ENCODE measurements at places on chromosomes 2 and 18.
A peak's percentile ranks its signal among the peaks of the same experiment; 100 is the strongest.

GRCh38 chr2:225462945-225463344 lies 63.4 kb downstream of the NYAP2 start:
- no peak for DNase-seq

DNA sequence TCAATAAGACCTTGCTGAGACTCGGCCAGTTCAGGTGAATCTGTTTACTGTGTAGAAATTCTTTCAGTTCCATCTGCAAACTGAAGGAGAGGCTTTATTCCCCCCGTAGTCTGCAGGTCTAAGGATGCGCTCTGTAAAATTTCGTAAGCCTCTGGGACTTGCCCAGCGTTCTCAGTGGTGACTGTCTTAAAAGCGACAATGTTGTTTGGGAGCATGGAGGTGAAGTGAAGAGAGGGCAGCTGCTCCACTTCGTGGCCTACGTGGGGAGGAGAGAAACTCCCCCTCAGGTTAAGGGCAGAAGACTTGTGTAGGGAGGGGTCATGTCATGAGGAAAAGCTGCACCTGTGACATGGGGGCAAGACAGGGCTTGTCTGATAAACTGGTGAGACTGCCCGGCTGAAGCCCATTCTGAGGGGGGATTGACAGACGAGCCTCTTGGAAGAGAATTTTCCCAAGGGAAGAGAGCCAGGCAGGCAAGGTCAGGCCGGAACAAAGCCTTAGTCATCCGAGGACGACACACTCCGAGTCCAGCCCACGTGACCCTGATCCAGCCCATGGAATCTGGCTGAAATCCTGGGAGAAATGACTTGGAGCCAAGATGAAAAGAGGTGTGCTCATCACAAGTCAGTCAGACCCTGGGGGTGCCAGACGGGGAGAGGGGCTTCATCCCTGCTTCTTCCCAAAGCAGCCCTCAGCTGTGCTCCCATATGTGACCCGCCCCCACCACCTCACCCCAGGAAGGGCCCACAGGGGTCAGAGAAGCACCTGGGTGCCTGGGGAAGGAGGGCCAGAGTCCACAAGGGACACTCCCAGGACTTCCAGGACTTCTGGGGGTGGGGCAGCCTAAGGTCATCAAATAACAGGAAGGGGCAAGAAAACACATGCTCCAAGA lies 88.5 kb upstream of the SH3BP4 start:
- DNase-seq: peak; percentile 79

DNA sequence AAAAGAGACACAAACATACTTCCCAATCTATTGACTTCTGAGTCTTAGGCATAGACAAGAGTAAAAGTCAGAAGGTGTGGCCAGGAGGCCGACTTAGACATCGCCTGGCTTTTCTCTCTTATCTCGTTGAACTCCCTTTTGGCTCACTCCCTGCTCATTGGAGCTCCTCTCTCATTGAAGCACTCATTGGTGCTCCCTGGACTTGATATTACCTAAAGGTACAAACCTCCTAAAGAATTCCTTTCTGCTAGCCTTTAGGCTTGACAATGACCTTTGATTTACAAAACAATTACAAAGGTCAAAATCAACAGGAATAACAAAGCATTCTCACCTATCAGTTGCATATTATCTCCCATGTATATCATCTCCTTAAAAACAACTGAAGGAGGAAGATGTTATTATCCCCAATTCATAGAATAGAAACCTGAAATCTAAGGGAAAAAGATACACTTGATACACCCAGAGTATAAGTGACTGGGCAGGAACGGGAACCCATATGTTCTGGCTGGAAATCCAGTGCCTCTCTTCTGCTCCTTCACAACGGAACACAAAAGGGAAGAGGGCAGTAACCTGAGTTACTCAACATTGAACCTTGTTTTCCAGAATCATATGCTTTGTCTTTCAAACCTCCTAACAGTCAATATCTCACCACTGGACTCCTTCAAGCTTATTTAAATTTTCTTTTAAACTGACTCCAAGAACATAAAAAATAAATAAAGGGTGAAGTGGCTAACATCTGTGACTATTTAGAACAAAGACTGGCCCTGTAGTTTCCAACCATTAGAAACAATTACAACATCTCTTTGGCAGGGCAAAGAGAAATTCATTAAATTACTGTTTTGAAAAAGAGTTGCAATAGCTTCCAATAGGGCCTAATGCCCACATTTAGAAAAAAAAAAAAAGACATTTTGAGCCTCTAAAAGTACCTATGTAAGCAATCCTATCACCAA lies 1247.9 kb downstream of the LRP1B start:
- no peak for DNase-seq

- DNase-seq: no peak
Observed at GRCh38 chr18:76433788-76434187, 61.3 kb downstream of the ZNF516 start.

- no peak for DNase-seq
Observed at GRCh38 chr2:552906-553305, 124.3 kb downstream of the TMEM18 start.

DNA sequence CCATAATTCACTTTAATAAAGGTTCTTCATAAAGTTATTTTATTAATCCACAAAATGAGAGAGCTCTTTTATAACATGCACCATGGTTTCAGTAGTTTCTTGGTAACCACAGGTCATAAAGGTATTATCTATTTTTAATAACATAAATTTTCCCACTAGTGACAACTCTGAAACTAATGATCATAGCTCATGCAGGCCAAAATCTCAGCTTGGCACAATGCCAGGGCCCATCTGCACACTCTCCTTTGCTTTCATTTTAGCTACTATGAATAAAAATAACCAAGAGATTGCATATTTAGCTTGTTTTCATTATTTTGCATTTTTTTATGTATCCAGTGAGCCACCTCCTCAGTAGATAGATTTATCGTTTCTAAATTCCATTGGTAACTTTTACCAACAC lies 691.8 kb upstream of the CHAC2 start:
- no peak for DNase-seq

DNA sequence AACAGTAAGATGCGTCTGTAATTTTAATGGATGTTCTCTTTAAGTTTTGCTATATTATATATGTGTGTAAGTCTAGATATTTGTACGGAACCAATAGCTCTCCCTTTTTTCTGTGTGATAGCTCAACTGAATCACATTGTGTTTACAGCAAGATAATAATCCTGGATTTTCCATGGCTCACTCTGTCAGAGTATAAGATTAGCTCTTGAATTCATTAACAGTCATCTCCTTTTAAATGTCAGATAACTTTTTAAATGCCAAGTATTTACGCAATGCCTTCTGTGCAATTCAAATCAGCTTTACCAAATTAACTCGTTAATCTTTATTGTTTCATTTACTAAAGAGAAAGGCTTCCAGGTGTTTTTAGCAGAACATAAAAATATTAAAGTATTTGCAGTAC lies 76.9 kb downstream of the KIAA2012 start:
- no peak for DNase-seq

GRCh38 chr2:152618193-152618564 lies 99.1 kb downstream of the PRPF40A start:
- DNase-seq: no peak

GRCh38 chr2:169895294-169895985 lies 68.2 kb downstream of the UBR3 start:
- DNase-seq: peak; percentile 6

DNA sequence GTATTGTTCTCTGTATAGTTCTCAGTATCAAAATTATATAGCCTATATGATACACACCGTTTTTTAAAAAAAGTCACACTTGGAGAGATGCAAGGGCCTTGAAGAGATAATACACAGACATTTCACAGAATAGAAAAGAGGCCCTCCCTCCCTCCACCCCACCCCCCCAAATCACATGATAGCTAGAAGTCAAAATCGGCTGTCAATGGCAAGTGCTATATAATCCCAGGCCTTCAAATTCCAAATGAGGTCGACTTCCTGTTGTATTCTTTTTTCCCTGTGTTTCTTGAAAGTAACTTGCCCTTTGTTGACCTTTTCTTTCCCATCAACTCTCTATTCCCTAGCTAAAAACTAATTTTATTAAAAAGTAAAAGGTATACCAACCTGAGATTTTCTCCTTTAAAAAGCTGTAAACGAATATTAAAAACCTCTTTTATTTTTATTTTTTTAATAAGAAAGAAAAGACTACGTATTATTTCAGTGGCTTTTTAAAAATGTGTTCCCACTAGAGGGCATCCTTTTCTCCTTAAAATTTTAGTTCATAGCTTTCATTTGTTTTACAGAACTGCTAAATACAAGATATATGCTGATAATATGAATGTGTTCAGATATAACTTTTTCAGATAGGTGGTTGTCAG lies 46.6 kb downstream of the KCMF1 start:
- no peak for DNase-seq

- no peak for DNase-seq
Observed at GRCh38 chr2:9103663-9104277, 100.3 kb upstream of the MBOAT2 start.

DNA sequence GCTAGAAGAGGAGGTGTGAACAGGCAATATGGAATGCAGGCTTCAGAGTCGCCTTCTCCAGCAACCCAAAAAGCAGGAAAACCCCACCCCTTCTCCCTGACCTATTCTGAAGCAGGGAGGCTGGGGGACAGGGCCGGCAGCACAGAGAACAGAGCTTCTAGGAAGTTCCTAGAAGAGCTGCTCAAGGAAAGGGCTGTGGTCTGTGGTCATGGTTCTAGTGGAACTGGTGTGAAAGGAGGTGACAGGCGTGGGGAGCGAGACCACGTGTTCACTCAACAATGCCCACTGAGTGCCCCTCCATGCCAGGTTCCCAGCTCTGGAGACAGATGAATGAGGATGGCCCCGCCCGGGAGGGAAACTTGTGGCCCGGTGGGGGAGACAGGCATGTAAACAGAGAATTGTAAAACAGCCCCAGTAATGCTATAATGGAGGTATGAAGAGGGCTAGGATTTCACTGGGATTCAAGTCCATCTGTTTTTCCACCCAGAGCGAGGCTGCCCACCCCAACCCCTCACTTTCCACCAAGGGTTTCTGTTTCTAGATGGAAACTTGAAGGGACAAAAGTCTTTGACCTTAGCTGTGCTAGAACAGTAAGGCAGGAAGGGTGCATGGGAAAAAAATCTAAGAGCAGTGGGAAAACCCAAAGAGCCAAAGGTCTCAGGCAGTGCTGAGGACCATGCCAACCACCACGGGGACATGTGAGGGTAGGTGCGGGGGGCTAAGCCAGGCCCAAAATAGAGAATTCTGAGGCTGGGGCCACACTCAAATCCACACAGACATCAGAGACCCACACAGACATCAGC lies 71.8 kb downstream of the TNS1 start:
- no peak for DNase-seq

DNA sequence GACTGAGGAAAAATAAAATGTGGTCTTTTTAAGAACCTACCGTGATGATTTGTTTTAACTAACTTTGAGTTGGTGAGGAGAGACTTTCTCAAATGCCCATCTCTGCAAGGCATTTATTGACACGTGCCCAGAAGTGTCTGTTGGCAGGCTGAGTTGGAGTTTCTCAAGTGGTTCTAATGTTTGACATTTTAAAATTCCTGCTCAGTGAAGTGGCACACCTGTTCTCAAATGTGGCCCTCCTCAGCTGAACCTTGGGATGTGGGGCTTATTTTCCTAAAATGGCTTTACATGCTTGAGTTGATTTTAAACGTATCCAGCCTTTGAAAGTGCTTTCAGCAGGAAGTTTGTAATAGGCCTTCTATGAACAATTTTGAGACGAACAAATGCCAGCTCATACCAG lies 876 bp upstream of the CAVIN2 start:
- DNase-seq: no peak

GRCh38 chr18:57925706-57926105 lies 118.3 kb upstream of the NEDD4L start:
- no peak for DNase-seq

DNA sequence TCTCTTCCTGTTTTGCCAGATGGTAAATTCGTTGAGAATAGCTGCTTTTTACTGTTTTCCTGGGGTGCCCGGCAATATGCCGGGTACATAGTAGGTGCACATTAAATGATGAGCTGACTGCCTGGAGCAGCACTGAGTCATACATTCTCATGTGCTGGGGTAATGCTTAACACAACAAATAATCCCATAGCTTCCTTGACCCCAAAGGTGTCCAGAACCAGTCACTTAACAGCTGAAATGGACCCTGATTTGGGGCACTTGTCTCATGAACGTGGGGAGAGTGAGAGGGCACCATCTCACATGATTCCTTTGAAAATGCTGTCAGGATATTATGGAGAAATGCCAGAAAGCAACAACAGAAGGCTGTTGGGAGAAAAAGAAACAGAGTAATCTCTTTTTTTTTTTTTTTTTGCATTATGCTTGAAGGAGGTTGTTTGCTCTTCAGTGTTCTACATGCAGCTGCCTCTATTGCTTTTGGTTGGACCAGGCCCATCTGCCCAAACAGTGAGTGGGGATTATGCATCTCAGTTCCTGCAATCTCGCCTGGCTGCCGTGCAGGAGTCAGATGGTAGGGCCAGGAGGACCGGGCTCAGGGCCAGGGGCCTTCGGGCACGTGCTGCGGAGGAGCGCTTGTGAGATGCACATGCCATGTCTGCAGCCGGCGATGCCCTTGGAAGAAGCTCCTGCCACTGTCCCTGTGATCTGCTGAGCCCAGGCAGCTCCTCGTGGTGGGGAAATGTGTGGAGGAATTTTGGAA lies 162.1 kb downstream of the SH3RF3 start:
- peak; percentile 29 for DNase-seq

DNA sequence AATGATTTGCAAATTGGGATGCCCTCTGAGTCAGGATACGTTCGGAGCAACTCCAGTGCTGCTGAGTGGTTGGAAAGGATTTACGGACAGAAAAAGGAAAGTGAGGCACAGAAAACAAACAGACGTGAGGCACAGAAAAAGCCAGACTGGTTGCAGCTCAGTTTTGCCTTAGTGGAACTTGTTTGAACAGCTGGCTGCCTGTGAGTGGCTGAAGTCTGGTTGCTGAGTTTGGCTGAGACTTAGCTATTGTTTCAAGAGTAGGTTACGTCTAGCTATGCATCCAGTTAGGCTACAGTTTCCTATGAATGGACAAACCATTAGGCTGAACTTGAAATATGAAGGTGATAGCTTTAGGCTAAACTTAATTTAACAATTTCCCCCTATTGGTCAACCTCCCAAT lies 256.6 kb downstream of the VAPA start:
- DNase-seq: no peak

DNA sequence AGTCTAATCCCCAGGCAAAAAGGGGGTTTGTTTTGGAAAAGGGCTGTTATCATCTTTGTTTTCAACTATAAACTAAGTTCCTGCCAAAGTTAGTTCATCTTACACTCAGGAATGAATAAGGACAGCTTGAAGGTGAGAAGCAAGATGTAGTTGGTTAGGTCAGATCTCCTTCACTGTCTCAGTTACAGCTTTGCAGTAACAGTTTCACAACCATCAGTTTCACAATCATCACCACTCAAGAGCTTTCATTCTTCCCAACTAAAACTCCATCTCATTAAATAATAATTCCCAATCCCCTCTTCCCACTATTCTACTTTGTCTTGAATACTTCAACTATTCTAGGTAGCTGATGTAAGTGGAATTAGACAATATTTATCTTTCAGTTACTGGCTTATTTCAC lies 200.9 kb downstream of the NYAP2 start:
- DNase-seq: no peak

- DNase-seq: peak; percentile 35
Observed at GRCh38 chr2:10931710-10932255, 20.0 kb downstream of the KCNF1 start.

- no peak for DNase-seq
Observed at GRCh38 chr18:9756271-9756932, 48.3 kb downstream of the RAB31 start.

- no peak for DNase-seq
Observed at GRCh38 chr2:241048949-241049343, 50.5 kb downstream of the SNED1 start.
